Activated CD8-positive, alpha-beta memory T cell treated with anti-CD3 and anti-CD28 coated beads for 1 hour (primary cell): ENCODE measurements at places on chromosomes 16 and 17.
A peak's percentile ranks its signal among the peaks of the same experiment; 100 is the strongest.

DNA sequence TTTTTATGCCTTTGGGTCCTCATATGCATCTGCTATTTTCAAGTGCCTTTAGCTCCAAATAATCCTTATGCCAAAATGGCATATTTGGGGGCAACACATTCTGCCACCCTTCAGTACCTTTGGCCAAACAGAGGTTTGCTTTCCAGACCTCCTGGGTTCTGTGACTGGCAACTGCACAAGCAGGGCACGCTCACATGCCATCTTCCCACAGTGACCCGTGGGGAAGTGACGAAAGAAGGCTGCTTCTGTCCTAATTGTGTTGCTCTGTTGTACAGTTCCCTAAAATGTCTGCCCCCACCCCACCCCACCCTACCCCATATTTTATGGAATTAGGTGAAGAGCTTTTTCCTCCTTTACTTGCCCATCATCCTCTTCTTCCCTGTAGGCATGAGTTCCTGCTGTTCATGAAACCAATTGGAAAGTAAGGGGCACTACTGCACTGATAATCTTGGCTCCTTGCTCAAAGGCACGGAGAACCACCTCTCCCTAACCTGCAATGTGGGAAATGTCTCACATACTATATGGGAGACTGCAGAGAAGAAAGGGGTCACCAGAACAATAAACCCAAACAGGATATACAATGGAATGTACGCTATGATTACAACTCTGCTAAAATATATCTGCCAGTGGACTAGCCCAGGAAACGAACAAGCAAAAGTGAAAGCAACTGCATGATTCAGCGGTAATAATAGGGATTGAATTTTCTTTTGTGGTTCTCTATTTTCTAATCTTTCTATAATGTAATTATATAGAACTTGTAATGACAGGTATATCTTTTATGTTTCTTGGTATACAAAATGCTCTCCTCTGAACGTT, 3.3 kb upstream of the SLFN12L start:
- no peak for DNase-seq

GRCh38 chr16:8376430-8376829, 213.9 kb downstream of the TMEM114 start:
- no peak for DNase-seq

DNA sequence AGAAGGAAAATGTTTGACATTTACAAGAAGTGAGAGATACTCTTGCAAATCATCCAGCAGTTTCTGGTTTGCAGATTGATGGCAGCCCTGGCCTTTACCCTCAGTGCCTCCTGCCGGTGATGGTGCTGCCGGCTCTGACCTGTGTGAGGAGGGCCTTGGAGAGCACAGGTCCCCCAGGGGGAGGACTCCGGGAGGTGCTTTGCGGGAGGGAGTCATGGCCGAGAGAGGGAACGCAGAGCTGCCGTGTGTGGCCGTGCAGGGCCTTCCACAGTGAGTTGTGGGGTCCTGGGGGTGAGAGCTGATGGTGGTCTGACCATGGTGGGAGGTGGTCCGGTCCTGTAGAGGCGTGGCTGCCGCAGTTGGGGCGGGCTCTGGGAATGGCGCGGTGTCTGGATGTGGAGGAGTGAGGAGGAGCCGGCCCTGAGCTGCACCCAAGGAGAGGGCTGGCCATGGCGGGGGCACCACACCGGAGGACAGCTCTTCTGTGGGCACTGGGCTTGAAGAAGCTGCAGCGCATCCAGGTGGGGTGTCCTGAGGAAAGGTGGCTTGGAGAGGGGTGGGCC, 28.0 kb upstream of the ZNF750 start:
- DNase-seq: no peak

GRCh38 chr16:12219992-12220391, 243.5 kb downstream of the SNX29 start:
- no peak for DNase-seq

- DNase-seq: no peak
Observed at GRCh38 chr17:7262192-7262934, at the start of gene CLDN7. Gene CLDN7 (minus strand): TSS chr17:7262478. CDS start chr17:7262043, 435 bp downstream.

- DNase-seq: no peak
Observed at GRCh38 chr16:77499373-77500285, 64.8 kb upstream of the ADAMTS18 start.

- DNase-seq: no peak
Observed at GRCh38 chr16:3578610-3579551, 1.7 kb upstream of the NLRC3 start.

- no peak for DNase-seq
Observed at GRCh38 chr17:77254951-77255825, 114.4 kb downstream of the SEC14L1 start.

GRCh38 chr16:18799500-18799899, 1.8 kb downstream of the ARL6IP1 start:
- DNase-seq: no peak

DNA sequence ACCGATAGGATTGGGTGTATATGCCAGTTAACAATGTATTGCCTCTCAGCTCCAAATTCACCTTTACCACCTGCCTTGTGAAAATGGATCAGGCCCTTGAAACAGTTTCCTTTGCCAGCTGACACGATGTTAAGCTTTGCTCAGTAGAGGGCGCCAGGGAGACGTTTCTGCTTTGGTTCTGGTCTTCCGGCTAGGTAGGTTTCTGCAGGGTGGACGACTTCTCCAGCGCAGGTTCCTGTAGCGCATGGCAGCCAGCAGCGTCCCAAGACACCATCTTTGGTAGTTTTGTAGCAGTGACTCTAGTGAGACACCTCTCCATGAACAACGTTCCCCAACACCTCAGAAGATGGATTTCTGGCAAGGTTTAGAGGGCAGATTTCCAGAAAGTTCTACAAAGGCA, 24.0 kb downstream of the SYCE1L start:
- DNase-seq: no peak

GRCh38 chr17:58806046-58806445, 50.4 kb downstream of the PPM1E start:
- no peak for DNase-seq

GRCh38 chr17:31560616-31561235, 169.3 kb downstream of the RAB11FIP4 start:
- no peak for DNase-seq

DNA sequence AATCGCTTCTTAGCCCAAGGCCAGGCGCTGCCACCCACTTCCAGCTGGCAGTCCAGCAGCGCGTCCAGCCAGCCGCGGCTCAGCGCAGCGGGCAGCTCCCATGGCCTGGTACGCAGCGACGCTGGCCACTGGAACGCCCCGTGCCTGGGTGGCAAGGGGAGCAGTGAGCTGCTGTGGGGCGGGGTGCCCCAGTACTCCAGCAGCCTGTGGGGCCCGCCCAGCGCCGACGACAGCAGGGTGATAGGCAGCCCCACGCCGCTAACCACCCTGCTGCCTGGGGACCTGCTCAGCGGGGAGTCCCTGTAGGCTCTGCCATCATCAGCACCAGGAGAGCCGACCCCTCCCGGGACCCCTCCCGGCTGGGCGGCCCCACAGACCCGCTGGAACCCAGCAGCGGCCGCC, 24.0 kb downstream of the TMC6 start:
- DNase-seq: no peak

DNA sequence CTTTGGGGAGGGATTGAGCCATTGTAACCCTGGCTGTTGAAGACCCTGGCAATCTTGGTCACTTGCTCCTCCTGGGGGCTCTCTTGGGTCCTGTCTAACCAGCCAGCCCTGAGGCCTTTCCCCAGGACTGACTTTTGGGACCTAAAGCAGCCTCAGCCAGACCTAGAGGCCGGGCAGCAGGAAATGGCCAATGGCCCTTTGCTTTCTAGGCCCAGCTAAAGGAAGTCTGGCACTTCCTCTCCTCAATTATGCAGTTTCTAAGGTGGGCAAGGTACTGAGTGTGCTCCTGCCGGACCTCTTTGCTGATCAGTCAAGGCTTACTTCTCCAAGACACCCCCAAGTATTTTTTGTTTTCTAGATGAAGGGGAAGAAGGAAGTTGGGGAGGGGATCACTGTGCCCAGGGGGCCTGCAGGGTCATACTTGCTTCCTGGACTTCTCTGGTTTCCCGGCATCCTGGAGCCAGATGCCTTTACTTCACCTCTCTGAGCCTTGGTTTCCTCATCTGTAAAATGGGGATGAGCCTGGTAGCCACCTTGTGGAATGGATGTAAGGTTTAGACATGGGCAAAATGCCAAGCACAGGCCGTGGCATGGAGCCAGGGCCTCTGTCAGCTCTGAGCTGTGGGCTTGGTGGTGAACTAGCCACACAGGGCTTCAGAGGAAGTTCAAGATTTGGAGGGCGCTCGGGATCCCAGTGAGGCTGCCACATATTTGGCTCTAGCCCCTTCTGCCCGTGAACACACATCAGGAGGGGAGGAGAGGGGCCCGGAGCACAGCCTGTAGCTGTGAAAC, 8.6 kb downstream of the CX3CL1 start:
- DNase-seq: no peak

GRCh38 chr17:3796110-3796821, 4.7 kb downstream of the ITGAE start:
- peak; percentile 84 for DNase-seq

DNA sequence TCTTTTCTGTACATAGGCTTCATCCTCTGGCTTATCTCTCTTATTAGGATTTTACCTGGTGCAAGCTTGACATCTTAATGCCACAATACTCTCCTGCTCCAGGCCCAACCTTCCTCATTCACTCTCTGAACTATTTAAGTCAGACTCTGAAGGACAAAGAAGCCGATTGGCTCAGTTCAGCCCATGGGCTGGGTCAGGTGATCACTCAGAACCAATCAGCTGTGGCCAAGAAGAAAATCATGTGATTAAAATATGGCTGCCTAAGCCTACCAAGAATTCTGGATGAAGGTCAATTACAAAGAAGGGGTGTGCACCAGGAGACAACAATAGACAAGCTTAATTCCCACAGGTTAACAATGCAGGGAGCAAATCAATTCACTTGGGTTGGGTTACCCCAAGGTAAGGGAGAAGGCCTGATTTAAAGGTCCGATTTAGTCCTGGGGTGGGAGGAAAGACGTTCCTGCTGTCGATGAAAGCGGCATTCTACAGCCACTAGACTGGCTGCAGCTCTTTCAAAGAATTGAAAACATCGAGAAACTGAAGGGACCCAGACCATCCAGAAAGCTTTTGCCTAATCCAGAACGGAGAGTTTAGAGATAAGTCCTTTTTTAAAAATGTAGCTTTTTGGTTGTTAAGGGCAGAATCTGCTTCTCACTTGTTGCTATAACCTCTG, 42.9 kb upstream of the NFAT5 start:
- no peak for DNase-seq

DNA sequence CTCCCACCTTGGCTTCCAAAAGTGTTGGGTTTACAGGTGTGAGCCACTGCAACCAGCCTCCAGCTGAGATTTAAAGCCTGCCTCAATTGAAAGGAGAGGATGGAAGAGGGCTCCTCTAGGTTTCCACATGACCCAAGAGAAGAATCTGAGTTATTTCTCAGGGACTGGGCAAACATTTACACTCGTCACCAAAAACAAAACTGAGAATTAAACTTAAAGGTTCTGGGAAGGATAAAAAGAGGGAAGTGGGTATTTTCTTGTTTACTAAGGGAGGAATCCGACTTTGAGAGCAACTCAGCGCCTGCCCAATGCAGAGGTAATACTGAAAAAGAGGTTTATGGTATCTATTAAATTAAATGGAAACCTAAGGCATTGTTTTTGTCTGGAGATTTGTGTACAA, 13.3 kb downstream of the HOXB1 start:
- no peak for DNase-seq

GRCh38 chr16:24624102-24624501, 84.7 kb downstream of the RBBP6 start:
- no peak for DNase-seq

DNA sequence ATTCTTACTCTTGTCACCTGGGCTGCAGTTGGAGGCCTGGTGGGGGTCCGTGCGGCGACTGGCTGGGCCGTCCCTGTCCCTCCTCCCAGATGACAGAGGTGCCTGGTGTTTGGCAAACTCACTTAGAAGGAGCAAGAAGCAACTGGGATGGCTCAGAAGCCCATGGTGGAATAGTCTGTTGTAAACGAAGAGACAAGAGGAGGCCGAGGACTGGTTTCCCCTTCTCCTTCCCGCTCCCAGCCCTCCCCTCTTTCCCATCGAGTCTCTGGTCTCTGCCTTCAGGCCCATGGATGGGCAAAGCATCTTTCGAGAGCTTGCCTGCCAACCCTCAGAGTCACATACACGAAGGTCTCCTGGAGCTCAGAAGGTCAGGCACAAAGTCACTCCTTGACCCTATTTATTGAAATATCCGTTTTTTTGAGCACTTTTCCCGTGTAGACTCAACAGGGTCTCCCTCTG, 364.4 kb downstream of the SEC14L1 start:
- no peak for DNase-seq

DNA sequence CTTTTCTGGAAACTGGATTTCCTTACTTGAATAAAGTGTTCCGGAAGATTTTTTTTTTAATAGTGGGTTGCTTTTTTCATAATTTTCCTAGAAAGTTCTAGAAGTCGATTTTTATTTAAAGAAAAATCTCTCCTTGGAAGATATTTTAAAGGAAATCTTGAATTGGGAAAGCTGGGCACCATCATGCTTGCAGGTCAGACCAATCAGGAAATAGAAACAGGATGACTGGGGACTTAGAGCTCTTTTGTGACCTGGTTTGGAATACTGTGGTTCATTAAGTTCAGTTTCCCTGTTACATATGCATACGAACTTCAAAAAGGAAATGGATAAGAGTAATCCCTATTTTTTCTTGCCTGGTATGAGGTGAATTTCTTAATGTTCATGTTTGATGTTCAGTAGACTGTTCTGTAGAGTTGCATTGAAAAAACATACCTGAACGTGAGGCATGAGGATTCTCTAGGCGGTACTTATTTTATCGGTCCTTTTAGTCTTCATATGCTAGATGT, 1.2 kb downstream of the NFATC3 start:
- DNase-seq: no peak

- no peak for DNase-seq
Observed at GRCh38 chr17:19295473-19296135, 58.4 kb downstream of the EPN2 start.

GRCh38 chr16:5944971-5945370, 847.4 kb upstream of the EEF2KMT start:
- no peak for DNase-seq

- no peak for DNase-seq
Observed at GRCh38 chr16:51313198-51313597, 162.1 kb upstream of the SALL1 start.

DNA sequence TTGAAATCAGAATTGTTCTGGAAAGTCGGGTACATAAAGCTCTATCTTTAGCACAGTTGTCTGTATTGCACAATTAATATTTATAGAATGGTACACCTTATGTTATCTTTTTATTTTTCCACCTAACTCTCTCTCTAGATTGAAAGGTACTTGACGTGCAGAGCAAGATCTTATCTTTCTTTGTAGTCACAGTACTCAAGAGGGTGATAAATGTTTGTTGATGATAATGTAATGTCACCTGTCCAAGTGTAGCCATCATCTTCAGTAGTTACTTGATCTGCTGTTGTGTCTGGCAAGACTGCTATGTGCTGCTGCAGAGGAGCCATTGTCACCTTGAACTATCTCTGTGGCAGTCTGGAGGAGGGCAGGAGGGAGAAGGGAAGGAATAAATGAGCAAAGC, 5.3 kb downstream of the HMOX2 start:
- no peak for DNase-seq

DNA sequence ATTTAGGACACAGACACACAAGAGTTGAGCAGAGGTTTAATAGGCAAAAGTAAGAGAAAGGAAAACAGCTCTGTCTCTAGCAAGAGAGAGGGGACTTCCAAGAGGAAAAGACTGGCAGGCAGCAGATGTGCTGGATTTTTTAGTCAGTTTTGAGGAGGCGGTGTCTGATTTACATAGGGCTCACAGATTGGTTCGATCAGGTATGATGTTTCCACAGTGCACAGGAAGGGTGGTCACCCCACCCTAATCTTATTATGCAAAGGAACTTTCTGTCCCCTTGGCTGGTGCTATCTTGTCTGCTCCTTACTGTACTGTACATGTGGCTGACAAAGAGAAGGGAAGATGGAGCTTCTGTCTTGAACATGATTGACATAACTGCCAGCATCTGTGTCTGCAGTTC, 25.3 kb downstream of the BFAR start:
- no peak for DNase-seq
